ENCODE measurements at places on chromosomes 12 and 14.

DNA sequence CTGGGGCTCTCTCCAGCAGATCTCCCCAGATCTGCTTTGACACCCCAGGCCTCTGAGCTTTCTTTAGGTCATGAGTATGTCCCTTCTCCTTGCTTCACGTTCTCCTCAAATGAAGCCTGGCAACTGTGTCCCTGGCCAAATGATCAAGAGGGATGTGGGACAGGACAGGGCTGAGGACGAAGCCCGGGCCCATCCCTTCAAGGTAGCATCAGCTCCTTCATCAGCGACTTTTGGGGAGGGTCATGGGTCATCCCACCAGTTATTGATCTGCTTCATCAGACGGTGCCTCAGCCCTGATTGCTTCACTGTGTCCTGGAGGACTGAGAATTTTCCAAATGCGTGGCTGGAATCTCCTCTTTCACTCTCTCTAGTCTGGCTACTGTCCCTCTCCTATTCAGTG lies 32.3 kb downstream of the ACADS start:
- no peak for DNase-seq

- no peak for DNase-seq
These were observed 293.5 kb upstream of the DIO2 start for GRCh38 chr14:80504781-80505180.

- no peak for DNase-seq
These were observed 1.2 kb upstream of the CEP170B start for GRCh38 chr14:104863923-104864266.

GRCh38 chr12:128531170-128531569 lies 264.2 kb downstream of the TMEM132C start:
- DNase-seq, result no peak

GRCh38 chr12:19382111-19382526 lies 57.2 kb upstream of the AEBP2 start:
- DNase-seq, result peak; percentile 51

DNA sequence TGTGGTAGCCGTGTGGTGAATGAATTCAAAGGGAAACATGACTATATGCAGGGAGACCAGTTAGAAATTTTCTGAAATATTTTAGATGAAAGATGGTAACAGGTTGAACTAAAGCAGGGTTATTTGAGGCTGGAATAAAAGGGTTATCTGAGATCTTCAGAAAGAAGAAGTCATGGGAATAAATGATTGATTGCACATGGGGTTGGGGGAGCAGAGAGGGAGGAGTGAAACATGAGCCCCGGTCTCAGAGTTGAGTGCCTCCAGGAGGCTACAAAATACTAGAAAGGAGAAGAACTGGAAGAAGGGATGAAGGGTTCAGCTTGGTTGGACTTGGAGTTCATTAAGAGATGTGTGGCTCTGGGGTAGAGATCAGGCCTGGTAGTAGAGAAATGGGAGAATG lies 16.3 kb upstream of the FGF23 start:
- no peak for DNase-seq

DNA sequence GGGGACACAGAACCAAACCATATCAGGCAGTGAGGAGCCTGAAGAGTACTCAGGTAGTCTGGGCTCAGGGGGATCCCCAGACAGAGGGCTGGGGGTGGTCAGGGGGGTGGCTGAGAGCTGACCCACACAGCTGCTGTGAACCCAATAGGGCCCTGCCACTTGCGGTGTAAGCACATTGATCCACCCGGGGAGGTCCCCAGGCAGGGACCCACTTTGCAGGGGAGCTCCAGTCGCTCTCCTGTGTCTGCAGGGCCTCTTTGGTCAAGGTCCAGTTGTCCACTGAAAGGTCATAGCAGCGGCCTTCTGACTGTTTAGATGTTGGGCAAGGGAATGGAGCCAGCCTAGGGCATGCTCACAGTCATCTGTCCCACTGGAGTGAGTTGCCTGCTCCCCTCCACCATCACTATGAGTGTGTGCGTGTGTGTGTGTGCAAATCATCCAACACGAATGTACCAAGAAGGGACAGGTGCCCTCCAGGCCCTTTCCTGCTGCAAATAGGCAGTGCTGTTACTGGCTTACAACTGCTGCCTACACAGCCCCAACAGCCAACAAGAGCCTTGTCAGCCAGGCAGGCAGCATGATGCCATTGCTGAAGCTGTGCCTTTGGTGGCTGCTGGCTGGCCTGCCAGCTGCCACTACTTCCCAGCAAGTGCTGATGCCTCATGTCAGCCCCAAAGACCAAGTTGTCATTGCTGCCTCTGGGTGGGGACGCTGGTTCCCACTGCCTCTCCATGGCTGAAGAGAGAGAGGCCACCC lies 71.3 kb downstream of the TSPAN11 start:
- DNase-seq, result no peak

- no peak for DNase-seq
These were observed 120.9 kb upstream of the BCL2L14 start for GRCh38 chr12:11949738-11950411.

- no peak for DNase-seq
These were observed 1196.5 kb downstream of the GALC start for GRCh38 chr14:86796221-86797074.

DNA sequence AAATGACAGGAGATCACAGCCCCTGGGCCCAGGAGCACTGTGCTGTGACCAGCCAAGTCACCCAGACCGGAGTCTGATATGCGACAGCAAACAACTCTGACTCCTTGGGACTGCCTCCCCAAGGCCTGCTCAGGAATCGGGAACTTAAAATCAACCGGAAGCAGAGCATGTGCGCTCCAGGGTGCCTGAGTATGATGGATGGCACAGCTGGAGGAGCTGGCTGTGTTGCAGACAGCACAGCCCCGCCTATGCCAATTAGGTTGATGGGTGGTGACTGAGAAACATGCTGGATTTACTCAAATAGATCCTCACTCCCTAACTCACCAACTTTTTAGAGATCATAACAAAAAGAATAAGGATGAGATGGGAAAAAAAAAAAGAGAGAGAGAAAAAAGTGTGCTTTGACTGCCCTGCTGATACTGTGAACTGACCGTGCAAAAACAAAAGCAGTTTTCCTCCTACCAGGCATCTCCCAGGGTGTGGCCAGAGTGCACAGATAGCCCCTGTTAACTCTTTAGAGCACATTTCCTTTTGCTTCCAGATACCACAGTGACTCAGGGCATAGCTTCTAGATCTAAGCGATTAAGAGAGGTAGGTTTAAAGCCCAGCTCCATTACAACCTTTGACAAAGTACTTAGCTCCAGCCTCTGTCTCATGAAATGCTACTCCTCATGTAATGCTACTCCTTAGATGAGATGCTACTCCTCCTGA lies 27.4 kb upstream of the STON2 start:
- no peak for DNase-seq

DNA sequence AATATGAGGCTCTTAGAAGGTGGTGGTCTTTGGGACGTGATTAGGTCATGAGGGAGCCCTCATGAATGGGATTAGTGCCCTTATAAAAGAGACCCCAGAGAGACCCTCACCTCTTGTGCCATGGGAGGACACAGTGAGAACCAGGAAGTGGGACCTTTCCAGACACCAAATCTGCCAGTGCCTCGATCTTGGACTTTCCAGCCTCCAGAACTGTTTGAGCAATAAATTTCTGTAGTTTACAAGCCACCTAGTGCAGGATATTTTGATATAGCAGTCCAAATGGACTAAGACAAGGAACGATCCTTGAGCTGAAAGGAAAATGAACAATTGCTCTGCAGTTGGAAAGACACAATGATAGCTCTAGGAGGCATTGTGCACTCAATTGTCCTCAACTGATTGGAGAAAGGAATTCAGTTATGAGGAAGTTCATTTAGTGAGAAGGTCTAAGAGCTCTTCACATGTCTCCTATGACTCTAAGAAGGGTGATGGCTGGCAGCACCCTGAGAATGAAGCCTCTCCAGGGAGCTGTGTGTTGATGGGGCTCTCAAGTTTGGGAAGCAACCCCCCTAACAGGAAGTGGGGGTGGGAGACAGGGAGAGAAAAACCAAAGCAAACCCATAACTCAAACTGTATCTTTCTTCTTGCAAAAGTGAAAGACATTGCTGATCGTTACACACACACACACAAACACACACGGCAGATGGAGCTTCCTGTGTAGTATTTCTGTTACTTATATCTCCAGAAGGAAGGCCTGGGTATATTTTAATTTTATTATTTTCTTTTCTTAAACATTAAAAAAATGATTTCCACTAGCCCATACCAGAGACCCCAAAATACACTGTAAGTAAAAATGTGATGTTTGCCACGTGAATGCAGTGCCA lies 21.0 kb downstream of the CHST11 start:
- DNase-seq, result no peak

- DNase-seq, result no peak
These were observed 101.9 kb upstream of the BMP4 start for GRCh38 chr14:54058505-54058904.

Measured in pulmonary artery endothelial cell (primary cell).